Ammon's horn (tissue), 1 donor: ENCODE measurements at places on chromosomes 16 and 17.

DNA sequence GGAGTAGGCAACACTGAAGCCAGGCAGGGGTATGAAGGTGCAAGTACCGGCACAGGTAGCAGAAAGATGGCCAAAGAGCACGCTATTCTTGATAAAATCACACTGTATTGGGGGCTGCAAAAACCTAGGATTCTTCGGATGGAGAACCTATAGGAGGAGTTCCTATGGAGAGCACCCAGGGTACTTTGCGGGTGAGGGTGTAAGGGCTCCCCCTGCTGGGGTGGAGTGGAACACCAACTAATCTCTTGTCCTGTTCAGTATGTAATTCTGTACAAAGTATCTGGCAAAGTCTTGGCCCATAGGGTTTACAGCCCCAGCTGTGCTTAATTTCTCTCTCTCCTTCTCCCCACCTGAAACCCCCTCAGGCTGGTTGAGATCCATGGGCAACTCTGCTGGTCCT, 393.1 kb upstream of the ASIC2 start:
- no peak for DNase-seq

DNA sequence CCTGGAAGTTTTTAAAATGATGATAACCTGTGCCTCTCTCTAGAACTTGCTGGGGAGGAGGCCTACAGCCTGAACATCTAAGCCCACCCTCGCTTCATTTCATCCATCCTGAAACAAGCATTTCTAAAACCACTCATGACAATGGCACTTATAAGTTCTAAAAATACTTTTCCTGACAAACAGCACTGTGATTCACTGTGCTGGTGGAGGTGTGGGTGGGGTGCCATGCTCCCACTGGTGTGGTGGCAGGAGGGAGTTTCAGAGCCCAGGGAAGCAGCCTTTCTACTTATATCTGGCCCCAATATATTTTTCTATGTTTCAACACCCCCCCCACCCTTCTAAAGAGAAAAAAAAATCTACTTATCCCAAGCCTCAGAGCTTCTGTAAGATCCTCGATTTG, 52.6 kb downstream of the RAB11FIP4 start:
- peak; percentile 55 for DNase-seq

- DNase-seq = peak; percentile 75
Observed at GRCh38 chr16:27690608-27691007, 140.7 kb downstream of the KATNIP start.

DNA sequence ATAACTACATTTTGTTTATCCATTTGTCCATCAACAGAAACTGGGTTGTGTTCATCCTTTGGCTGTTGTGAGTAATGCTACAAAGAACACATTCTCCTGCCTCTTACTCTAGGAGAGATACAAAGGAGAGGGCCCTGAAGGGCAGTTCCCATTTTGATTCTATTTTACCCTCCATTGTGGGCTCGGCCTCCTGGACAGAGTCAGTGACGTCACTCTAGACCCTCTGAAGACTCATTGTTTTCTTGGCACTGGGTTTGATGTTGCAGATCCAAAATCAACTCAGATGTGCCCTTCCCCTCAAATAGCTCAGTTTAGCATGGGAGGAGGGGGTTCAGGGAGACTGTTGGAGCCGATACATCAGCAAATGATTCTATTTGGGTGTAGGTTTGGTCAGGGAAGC, 280.9 kb downstream of the UTP18 start:
- no peak for DNase-seq
